GOT3 (cell line): ENCODE measurements at places on chromosomes 13 and 19.

DNA sequence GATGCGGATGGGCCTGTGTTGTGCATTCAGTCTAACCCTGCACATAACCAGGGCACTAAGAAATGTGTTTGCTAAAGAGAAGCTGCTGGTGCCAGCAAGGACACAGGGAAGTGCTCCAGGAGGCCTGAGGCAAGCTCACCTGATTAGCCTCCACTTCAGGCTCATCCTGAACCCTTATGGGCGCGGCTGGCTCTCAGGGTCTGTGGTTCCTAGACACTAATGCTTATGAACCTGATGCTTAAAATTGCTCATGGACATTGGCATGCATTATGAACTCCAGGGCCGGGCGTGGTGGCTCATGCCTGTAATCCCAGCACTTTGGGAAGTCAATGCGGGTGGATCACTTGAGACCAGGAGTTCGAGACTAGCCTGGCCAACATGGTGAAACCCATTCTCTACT, 34.3 kb downstream of the SERP2 start:
- no peak for DNase-seq

- DNase-seq: no peak
These were observed 17.9 kb upstream of the RFC3 start for GRCh38 chr13:33799950-33800592.

- DNase-seq: no peak
These were observed 46.3 kb downstream of the MTMR6 start for GRCh38 chr13:25241007-25241406.

DNA sequence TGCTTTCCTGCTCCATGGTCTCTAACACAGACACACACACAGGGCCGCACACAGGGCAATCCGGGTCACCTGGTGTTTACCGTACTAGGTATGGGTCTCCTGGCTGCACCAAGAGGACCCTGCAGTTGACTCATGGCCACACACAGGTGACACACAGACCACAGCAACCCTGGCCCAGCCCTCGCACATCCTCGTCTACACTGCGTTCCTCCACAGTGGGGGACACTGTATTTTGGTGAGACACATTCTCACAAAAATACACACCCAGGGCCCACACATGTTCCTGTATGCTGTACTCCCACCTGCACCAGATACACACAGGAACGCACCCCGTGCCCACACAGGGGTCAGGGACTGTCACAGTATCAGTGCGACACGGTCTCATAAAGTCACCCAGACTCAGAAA, 12.8 kb downstream of the PDE4A start:
- no peak for DNase-seq

- DNase-seq: no peak
These were observed 42.6 kb upstream of the ZNF91 start for GRCh38 chr19:23437901-23438300.
